Lower lobe of right lung (tissue), 2 donors: ENCODE measurements at places on chromosomes 16 and 17.

DNA sequence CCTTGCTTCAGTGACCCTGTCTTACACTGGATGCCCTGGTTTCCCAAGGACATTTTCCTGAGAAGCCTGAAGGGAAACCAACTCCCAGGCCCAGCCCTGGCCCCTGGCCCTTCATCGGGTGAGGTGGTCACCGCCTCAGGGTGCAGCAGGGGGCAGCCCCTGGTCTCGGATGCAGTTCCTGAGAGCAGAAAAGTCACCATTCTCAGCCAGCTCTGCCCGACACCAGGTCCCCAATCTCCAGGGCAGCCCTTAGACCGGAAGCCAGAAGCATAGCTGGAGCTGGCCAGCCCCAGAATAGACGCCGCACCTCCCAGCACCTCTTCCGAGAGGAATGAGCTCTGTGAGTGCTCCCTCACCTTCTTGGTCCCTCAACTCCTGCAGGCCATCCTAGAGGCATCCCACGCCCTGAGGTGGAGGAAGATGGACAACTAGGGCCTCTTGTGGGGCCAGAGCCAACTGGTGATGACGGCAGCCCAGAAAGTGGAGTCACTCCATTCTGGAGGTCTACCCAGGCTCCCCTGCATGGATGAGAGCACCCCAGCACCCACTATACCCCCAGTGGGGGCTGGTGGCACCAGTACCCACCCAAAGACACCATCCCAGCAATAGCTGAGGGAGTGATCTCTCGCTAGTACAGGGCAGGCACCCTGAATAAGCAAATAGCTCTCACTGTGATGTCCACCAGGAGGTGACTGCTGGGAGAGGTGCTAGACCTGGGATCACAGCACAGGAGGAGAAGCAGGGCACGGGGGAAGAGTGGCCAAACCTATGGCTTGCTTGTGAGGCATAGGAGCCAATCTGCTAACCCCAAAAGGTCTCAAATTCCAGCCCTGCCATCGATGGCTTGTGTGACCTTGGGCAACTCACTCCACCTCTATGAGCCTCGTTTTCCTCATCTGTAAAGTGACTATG lies 56.2 kb downstream of the TK2 start:
- DNase-seq = no peak

- no peak for DNase-seq
These were observed 150.1 kb downstream of the ITFG1 start for GRCh38 chr16:47310792-47311211.

DNA sequence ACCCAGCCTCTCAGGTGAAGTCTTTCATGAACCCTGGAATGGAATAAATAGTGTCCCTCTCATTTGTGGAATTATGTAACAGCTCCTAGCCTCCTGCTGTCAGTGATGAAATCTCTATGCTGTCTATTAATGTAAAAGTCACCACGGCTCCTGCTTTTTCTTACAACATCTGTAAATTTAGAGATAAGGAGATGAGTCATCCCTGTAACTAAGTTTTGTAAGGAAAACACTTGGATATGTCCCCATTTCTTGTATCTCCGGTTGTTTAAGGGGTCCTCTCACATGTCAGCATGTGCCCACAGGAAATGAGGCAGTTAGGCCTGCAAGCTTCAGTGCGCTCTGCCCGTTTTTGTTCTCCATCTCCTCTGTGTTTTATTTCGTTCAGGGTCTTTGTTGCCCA lies 2.8 kb upstream of the NAT9 start:
- no peak for DNase-seq

DNA sequence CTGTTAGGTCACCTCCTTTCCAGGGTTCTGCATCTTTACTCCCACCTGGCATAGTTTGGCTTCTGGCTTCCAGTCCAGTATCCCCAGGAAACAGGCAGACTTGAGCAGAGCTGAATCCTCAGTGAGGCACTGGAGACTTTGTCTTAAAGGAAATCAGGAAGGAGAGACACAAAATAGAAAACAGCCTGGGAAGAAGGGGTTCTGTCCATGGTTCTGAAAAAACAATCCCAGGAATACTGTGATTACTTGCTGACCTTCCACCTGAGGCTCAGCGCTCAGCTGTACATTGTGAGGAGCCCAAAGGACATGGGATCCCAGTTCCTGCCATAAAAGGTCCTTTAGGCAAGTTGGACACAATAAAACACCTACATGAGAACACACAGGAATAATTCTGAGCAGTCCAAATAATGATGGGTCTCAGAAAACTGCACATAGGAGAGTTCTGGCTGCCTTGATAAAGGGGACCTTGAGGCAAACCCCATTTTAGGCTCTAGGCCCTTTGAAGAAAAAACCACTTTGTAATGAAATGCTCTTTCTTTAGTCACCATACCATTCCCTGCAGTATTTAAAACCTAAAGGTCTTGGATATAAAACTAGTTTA lies 81.4 kb upstream of the CRHR1 start:
- DNase-seq = no peak

DNA sequence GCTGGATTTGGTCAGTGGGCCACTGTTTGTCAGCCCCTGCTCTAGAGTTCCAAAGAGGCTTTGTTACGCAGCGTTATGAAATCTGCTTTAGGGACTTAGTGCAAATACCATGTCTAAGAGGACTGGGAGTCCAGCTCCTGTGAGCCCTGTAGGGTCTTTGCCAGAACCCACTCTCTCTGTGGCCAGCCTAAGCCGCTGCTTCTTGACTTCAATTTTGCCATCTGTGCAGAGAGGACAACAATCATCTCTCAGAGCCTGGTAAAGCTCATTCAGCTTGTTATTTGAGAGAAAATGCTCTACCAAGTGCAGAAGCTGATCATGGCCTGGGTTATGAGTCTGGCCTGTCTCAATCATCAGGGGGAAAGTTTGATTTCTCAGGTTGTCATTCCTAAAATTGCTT lies 17.9 kb downstream of the CA10 start:
- DNase-seq = no peak

GRCh38 chr16:71424626-71425025 lies 17.2 kb downstream of the TLE7 start:
- no peak for DNase-seq

- DNase-seq = no peak
These were observed 42.5 kb upstream of the TANC2 start for GRCh38 chr17:62923258-62924150.

DNA sequence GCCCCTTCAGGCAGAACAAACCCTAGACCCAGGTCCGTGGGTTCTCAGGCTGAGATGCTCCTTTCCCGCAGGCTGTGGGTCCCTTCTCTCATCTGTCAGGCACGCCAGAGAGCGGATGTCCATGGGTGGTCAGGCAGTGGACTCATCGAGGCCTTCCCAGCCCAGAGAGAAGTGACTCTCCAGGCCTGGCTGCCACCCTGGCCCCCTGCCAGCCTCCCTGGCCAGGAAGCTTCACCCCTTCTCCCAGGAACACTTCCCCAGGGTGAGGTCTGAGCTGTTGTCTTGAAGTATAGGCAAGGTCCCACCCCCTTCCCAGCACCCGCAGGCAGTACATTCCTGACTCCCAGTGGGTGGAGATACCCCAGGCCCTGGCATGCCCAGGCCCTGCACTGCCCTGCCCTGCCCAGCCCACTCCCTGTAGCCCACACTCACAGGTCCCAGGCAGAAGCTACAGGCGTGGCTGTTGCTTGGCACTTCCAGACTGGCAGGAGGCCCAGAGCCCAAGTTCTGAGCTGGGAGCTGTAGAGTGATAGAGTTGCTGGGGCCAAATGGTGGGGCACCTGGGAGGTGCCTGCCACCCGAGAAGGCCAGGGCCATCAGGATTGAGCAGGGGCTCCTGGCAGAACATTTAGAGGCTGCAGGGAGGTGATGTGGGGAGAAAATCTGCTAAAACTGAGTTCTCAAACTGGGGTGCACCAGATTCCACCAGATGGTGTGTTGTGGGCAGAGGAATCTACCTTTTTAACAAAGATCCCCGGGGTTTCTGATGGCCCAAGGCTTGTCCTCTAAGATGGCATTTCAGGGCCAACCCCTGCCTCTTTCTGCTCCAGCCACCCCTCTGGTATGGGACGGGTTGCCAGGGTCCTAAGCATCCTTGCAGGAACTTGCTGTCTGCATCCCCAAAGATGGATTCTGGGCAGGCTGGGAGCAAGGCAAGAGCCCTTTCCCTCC lies 6.7 kb downstream of the ITGA3 start:
- peak; percentile 94 for DNase-seq

DNA sequence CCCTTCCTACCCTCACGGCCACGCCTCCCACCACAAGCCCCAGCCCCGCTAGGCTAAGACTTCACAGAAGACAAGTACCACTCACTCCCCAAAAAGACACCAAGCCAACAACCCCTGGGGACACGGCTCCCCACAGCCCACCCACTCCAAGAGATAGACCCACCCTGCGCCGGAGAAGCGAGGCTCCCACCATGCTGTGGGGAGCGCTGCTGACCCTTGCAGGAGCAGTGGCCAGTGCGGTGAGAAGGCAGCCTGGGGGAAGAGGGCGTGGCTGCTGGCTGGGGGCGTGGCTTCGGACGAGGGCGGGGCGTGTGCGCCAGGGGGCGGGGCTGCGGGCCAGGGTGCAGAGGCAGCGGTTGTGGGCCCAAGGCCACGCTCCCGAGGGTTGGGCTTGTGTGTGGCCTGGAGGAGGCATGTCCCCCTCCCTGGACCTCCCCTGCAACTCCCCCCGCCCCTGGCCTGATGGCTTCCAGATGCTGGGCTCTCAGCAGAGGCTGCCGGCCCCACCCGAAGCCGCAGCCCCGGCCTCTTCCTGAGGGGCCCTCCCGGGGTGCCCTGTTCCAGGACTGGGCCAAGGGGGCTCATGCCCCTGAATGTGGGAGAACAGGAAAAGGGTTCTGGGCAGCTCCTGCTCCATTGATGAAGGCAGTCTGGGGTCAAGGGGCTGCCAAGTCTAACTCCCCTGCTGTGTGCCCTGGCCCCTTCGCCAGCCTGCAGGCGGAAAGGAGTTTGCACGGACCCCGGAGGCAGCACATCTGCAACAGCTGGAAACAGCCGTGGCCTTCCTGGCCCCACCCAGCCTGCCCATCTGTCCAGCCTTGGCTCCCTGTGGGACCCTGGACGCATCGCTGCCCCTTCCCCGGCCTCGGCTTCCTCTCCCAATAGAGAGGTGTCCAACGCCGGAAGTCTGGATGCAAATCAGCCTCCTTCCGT lies 9.1 kb downstream of the TFAP4 start:
- peak; percentile 65 for DNase-seq

DNA sequence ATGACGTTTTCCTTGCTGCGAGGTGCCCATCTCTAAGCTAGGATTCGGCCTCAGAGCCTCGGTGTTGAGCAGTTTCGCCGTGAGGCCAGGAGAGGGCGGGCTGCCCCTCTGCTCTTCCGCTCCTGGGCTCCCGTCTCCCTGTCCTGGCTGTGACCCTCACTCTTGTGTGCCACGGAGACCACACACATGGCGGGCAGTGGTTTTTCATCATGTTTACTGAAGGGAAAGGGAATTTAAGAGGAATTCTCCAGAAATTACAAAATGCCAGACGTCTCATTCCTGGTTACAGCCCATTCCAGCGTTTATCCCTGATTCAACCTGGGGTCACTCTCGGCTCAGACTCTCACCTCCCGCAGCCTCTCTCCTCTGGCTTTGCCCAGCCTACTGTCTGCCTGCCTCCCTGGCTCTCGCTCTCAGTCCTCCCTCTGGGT lies 96.8 kb upstream of the ELAC2 start:
- no peak for DNase-seq

DNA sequence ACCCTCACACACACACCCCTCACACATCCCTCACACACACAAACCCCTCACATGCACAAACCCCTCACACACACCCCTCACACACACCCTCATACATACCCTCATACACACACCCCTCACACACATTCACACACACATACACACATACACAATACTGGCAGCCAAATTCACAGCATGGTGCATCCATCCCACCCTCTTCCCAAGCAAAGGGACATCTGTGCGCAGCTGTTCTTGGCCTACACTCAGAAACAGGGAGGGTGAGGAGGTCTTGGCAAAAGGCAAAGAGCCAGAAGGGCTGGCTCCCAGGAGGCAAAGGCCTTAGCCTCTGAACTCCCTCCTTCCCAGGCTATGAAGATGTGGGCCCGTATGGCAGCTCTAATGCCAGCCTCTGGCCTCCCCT lies 23.4 kb downstream of the C17orf67 start:
- DNase-seq = no peak

DNA sequence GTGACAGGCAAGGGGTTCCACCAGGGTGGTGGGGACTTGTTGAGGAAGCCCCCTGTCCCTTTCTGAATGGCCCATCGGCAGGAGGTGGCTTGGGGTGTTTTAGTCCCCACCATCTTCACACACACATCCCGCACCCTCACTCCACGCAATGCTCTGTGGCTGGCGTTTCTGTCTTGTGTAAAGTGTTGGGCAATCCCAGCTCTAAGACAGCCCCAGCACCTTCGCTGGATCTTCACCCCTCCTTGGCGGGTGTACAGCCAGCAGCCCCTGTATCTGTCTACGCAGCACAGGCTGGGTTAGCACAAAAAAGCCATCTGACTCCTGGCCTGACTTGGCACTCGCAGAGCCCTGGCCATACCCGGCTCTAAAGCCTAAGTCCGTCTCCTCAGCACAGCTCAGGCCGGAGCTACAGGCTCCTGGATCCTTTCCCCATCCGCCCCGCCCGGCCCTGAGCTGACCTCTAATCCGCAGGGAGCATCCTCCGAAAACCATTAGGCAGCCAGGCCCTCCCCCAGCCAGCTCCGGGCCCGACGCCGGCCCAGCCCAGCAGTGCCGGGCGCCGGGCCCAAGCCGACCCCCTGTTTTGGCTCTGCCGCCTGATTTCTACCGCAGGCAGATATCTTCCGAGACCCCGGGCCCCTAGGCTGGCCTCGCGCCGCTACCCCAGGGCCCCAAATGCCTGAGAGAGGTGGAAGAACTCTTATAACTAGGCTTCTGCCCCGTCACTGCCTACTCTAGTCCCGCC lies 42.4 kb upstream of the TAC4 start:
- DNase-seq = no peak

GRCh38 chr17:59396134-59396826 lies 64.8 kb downstream of the YPEL2 start:
- no peak for DNase-seq

GRCh38 chr17:9647014-9647413 lies 1.7 kb downstream of the USP43 start:
- no peak for DNase-seq

DNA sequence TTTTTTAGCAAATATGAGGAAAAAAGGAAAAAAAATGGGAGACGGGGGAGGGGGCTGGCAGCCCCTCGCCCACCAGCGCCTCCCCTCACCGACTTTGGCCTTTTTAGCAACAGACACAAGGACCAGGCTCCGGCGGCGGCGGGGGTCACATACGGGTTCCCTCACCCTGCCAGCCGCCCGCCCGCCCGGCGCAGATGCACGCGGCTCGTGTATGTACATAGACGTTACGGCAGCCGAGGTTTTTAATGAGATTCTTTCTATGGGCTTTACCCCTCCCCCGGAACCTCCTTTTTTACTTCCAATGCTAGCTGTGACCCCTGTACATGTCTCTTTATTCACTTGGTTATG lies 1.2 kb upstream of the TMEM88 start:
- peak; percentile 49 for DNase-seq

- DNase-seq = no peak
These were observed 377 bp upstream of the CRHR1 start for GRCh38 chr17:45783593-45784292.

DNA sequence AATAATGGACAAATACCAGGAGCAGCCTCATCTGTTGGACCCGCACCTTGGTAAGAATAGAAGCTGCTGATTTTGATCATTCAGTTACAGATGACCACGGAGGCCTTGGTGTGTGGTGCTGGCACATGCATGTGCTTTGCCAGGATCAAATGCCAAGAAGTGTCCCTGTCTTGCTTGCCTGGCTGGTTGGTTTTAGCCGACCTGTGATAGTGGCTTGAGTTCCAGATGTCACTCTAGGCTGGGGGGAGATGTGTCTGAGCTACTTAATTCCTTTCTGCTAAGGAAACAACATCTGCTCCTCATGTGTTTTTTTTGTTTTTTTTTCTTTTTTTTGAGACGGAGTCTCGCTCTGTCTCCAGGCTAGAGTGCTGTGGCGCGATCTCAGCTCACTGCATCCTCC lies 4.3 kb downstream of the TBCD start:
- peak; percentile 12 for DNase-seq
